ENCODE measurements at places on chromosomes 1 and 21.
A peak's percentile ranks its signal among the peaks of the same experiment; 100 is the strongest.

GRCh38 chr1:183238071-183238470, 52.0 kb downstream of the LAMC2 start:
- no peak for DNase-seq

DNA sequence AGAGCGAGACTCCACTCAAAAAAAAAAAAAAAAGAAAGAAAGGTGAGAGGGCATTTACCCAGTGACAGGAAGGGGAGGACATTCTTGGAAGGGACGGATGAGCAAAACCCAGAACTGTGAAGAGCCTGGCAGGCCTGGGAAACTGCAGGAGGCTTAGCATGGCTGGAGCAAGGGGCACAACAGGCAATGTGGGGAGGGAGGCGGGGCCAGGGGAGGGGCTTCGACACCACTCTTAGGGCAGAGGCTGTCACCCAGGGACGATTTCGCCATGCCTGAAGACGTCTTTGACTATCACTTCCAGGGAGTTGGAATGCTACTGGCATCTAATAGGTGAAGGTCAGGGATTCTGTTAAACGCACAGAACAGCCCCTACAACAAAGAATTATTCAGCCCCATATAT, 184.0 kb downstream of the HUNK start:
- no peak for DNase-seq

- no peak for DNase-seq
Measured at GRCh38 chr1:230141021-230141648, 74.1 kb downstream of the GALNT2 start.

DNA sequence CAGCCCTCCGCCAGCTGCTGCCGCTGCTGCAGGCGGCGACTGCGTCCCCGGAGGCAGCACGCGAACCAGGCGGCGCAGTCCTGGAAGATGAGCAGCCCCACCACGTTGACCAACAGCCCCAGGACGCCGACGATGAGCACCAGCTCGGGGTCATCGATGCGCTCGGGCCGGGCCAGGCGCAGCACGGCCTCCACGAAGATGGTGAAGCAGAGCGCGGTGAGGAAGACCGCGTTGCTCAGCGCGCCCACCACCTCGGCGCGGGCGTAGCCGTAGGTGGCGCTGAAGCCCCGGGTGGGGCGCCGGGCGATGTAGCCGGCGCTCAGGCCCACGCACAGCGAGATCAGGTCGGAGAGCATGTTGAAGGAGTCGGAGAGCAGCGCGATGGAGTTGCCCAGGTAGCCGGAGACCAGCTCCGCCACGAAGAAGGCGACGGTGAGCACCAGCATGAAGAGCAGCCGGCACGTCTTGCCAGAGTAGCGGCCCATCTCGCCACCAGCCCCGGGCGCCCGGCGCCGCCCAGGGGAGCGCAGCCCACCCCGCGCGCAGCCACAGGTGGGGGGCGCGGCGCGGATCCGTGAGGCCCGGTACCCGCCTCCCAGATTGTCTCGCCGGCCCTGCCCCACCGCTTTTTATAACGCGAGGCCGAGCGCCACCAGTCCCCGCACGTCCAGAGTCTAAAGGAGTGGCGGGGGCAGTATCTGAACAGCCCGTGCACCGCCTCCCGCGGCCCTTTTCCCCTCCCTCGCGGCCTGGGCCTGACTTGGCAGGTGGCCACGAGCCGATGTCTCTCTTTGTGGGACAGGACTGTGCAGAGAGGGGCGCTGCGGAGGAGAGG, at the start of gene SLC30A10:
Gene SLC30A10, minus strand, starts transcription at position 602 of the 835 bp plus-strand sequence. Its CDS starts 117 bp downstream, at position 485.
- no peak for DNase-seq

DNA sequence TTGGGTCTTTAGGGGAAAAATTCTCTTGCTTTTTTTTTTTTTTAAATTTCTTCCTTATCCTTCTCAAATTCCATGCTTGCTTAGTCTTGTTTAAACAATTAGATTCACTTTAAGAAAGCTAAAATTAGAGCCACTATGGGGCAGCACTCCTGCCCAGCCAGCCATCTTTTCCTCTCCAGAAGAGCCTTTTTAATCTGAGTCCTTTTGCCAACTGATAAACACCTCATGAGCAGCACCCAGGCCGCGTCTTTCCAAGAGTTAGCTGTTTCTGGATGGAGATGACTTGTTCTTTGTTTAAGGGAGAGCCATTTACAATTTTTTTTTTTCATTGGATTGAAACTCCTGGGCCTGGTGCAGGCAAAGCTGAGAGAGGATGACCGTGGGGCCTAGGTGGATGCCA, 53.3 kb upstream of the TSPAN2 start:
- DNase-seq = no peak

DNA sequence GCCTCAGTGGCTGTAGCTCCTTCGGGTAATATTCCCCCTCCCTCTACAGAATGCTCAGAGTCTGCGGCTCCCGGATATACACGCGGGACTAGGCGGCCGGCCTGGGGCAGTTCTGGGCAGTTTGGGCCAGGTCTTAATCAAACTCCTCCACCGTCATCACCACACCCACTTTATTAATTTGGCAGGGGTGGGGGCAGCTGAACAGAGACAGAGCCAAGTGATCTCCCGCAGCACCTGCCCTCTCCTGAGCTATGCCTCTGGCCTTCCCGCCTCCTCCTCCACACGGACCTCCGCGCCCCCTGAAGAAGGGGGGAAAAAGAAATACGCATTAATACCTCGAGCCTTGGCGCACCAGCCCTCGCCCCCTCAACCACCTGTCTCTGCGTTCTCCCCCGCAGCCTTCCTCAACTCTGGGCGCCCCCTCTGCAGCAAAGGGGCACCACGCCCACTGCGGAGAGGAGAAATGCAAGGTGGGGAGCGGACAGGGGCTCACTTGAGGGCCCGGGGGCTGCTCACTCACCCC, 42.6 kb downstream of the CD34 start:
- no peak for DNase-seq

- peak; percentile 26 for DNase-seq
Measured at GRCh38 chr1:176949033-176949662, 215.4 kb downstream of the ASTN1 start.

- no peak for DNase-seq
Measured at GRCh38 chr1:33661811-33662454, 189.5 kb downstream of the ZSCAN20 start.

DNA sequence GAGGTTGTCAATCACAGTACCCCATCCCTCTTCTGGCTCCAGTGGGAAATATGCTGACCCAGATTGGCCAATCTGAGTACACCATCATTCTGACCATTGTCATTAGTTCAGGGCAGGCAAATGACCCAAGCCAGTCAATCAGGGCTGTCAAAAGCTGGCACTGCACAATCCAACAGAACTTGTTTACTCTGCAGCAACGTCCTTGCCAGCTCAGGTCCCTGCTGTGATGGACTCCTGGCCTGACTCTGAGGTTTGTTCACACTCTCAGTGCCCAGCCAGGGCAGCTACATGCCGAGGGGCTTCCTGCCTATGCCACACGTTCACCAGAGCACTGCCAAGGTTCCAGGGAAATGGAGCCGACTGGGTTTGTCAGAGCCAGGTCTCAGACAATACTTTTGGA, 14.7 kb upstream of the OVAAL start:
- no peak for DNase-seq

GRCh38 chr1:168833362-168833761, 104.4 kb upstream of the DPT start:
- no peak for DNase-seq

GRCh38 chr1:209557221-209557620, 26.3 kb upstream of the CAMK1G start:
- DNase-seq = no peak

GRCh38 chr21:37001441-37001840, 5.1 kb upstream of the RIPPLY3 start:
- DNase-seq = no peak

GRCh38 chr1:45890078-45890477, 86.7 kb downstream of the MAST2 start:
- DNase-seq = no peak

DNA sequence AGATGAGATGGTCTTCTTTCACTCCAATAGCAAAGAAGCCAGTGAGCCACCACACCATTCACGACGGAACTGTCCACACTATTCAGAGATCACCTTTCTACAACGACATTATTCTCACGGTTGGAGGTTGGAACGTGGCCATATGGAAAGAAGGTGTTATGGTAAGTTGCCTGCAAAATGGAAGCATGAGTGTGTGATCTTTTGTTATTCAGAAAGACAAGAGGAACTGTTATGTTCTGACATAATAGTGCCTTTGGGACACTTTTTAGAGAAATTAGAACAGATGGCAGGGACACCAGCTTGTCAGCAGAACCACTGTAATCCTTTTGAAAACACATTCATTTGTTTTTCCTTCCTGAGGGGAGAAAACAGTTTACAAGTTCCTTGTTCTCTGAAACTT, 75.8 kb upstream of the MCOLN3 start:
- DNase-seq = no peak

- no peak for DNase-seq
Measured at GRCh38 chr1:107710005-107710404, 255.0 kb downstream of the VAV3 start.

GRCh38 chr1:182303778-182304177, 87.8 kb downstream of the GLUL start:
- DNase-seq = no peak

DNA sequence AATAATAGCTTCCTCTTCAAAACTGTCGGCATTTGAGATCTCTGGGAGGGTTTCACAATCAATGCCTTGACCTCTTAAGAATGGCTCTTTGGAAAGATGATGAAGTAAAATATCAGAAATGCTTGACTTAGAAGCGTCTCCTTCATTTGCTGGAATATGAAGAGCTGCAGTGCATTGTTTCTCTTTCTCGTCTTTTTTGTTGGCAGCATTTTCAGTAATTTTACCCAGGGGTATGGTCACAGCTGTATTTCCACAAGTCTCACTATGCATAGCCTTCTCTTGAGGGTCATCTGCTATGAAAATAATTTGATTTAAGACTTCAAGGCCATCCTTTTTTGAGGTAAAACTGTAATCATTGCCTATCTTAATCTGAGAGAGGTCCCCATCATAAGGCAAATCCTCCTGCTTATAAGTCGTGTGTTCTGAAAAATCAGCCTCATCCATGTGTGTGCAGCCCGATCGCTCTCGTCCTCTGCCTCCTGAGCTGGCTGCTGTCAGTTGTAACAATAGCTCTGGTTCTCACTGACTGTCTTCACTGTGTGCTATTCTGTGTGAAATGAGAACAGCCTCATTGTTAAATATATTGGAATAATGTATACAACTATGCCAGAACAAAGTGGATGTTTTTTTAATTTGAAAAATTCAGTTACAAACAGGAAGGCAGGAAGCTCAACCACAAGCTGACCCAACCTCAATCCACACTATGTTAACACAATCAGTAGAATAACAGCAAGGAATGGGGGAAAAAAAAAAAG, 4.5 kb downstream of the AKNAD1 start:
- no peak for DNase-seq

DNA sequence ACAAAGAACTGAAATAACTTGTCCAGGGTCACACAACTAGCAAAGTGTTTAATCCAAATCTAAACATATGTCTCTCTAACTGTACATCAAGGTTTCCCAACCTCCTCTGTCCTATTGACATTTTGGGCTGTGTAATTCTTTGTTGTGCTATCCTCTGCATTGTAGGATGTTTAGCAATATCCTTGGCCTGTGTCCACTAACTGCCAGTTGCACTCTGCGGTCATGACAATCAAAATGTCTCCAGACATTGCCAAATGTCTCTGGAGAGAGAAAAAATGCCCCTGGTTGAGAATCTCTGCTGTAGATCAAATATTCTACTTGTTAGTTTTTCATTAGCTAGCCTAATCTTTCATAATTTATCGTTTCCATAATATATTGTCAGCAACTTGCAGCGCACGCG, 353.4 kb upstream of the NEGR1 start:
- no peak for DNase-seq

- DNase-seq = no peak
Measured at GRCh38 chr1:16119926-16120325, 35.9 kb downstream of the EPHA2 start.

DNA sequence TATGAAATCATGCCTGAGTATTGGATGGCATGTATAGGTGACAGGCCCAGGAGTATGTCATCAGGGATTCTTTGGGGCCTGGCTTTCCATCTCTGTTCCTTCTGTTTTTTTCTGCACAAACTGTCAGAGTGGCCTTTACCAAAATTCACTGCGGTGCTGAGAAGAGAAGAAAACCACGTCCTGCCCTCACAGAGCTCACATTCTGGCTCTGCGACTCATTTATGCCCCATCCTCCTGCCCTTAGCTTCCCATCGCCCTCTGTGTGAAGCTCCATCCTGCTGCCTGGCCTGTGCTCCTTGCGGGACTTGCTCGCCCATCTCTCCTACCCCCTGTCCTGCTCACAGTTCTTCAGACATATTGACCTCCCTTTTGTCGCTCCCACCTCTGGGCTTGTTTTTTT, 73.4 kb downstream of the HUNK start:
- DNase-seq = no peak

DNA sequence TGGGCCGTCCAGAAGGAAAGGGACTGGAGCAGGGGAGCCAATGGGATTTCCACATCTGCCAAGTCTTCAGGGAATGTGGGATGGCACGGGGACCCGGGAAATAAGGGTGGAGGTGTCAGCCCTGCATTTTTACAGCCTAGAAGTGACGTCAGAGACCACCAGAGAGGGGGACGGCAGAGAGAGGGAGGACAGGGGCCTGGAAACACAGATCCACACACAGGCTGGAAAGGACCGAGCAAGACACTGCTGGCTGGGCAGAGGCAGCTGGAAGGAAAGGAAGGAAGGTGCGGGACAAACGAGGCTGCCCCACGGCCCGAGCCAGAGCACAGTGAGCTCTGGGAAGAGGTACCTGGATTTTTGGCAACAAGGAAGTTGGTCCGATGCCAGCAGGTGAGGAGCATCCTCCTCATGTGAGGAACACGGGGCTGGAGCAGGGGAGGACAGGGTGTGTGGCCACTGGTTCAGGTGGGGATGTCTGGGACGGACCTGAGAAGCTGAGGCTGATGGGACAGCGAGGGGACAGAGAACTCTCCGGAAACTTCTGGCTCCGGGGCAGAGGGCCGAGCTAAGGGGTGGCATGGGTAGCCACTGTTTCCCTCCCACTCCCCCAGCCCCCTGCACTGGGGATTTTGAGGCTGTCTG, 138.3 kb downstream of the PGBD5 start:
- no peak for DNase-seq

- DNase-seq = no peak
Measured at GRCh38 chr1:221376286-221376685, 365.6 kb downstream of the DUSP10 start.

DNA sequence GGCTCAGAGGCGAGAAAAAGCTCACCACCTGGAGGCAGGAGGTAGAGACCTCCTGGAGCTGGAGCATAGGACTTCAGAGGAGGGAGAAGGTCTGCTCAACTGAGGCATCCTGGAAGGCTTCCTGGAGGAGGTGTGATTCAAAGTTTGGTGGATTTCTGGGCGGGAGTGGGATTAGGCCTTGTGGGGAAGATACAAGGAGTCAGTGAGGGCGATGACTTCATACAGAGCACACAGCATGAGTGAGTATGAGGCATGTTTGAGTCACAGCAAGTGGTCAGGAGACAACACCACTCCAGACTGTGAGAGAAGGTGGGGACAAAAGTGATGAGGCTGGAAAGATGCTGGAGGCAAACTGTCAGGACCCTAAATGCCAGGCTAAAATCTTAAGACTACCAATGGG, 77.6 kb downstream of the MATN1 start:
- no peak for DNase-seq

- no peak for DNase-seq
Measured at GRCh38 chr1:115313182-115313581, 24.9 kb downstream of the NGF start.
